ENCODE measurements at places on chromosomes 4 and X.

GRCh38 chr4:97548186-97548585 lies 595.1 kb downstream of the STPG2 start:
- no peak for DNase-seq

DNA sequence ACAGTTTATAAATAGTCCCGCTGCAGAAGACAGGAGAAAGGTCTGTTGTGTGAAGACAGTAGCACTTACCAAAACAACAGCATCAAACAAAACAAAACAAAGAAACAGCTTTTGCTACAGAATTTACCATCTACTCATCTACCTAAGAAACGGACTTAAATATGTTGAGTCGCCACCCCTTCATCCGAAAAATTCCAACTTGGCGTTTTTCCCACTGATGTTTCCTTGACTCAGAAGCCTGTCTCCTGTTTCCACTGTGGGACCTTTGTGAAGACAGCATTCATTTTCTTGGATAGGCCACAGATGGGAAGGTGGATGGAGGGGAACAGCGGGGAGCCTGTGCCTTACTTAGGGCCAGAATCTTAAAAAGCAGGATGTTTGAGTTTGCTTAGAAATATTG lies 1.3 kb upstream of the ITM2A start:
- no peak for DNase-seq

DNA sequence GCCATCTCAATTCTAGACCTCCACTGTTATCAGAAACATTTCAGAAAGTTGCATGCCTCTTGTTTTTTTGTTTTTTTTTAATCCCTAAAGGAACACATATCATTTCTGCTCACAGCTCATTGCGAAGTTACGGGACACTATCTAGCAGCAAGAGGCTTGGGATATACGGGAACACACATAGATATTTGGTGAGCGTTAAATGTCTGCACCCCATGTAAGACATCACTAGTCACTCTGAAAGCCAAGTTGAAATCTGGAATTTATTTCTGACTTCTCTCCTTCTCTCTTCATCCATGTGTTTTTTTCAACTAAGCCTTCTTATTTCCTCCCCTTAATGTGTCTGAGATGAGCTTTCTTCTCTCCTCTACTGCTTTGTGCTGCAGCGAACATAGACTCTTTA lies 683.7 kb downstream of the PDHA2 start:
- no peak for DNase-seq

GRCh38 chrX:72305286-72306084 lies at the start of gene CITED1:
CITED1 (minus strand) TSS chrX:72305914; CDS start chrX:72302869, 3,045 bp downstream.
- no peak for DNase-seq

DNA sequence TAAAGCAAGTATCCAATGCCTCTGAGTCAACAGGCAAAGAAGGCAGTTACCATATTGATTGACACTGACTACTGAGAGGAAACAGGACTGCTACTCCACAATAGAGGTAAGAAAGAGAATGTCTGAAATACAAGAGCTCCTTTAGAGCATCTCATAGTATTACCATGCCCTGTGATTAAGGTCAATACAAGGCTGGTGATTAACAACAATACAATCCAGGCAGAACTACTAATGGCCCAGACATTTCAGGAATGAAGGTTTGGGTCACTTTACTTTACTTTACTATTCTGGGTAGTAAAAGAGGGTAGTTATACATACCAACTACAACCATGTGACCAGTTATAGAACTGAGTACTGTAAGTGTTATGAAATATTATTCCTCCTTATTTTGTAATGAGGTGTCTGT lies 44.5 kb downstream of the BRWD3 start:
- no peak for DNase-seq

DNA sequence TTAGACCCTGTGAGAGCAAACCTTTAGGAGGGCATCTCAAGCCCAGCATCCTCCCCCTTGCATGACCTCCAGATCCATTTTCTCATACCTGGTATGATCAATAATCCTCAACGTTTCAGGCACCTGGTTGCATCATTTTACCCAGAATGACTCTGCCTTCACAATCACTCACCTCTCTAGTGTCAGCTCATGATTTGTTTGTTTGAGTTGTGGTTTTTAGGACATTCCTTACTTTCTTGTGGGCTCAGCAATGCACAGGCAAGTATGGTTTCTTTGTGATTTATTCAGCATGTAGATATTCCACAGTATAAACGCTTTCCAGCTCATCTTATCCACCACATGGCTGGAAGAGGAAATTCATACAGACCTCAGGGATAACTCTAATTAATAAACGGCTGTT lies 93.6 kb upstream of the CPEB2 start:
- no peak for DNase-seq

DNA sequence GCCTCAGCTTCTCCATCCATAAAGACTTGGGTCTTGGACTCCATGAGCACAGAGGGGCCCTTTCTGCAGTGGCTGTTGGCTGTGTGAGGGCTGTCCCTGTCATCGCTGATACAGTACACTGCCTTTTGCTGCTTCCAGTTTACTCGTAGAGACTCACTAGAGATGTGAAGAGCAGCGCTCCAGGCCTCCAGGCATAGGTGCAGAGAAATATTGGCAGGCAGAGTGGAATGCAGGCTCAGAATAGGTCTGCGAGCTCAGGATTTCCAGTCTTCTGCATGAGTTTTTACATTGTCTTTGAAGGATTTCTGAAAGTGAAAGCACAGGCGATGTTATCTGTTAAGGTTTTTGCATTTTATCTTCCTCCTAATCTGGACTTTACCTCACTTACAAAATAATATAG lies 97.4 kb downstream of the AASDH start:
- DNase-seq = no peak

DNA sequence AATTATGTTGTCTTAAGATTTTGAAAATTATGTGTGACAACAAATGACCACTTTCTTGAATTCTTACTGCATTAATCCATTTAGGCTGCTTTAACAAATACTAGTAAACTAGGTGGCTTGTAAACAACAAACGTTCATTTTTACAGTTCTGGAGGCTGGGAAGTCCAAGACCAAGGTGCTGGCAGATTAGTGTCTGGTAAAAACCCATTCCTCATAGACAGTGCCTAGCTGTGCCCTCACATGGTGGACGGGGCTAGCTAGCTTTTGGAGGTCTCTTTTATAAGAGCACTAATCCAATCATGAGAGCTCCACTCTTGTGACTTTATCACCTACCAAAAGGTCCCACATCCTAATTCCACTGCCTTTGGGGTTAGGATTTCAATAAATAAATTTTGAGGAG lies 425.8 kb downstream of the SPRY1 start:
- DNase-seq = no peak

DNA sequence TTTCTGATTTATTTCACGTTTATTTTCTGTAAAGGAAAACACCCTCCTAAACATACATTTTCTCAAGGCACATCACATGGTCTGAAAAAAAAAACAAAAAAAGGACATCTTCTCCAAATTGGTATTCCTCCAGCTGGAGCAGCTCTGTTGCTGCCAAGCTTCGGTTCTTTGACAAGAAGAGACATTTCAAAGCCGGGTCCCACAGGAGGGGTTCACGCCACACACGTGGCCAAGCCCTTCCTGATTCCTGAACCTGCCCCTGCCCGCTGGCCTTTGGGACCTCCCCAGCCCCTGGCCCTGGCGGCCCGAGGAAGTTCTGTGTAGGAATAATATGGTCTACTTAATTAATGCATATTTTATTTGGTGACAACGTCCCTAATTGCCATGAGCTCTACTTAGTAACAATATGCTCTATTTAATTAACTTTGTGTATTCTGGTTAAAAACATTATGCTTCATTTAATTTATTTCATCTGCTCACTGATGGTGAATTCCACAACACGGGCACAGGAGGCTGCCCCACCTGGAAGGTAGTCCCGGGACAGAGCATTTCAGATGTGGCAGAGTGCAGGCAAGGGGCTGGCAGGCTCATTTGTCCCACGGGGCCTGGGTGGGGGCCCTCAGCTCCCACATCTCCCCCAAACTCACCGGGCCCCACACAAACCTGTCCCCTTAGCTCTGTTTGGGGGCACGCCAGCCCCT lies 5.4 kb upstream of the RGS12 start:
- no peak for DNase-seq

DNA sequence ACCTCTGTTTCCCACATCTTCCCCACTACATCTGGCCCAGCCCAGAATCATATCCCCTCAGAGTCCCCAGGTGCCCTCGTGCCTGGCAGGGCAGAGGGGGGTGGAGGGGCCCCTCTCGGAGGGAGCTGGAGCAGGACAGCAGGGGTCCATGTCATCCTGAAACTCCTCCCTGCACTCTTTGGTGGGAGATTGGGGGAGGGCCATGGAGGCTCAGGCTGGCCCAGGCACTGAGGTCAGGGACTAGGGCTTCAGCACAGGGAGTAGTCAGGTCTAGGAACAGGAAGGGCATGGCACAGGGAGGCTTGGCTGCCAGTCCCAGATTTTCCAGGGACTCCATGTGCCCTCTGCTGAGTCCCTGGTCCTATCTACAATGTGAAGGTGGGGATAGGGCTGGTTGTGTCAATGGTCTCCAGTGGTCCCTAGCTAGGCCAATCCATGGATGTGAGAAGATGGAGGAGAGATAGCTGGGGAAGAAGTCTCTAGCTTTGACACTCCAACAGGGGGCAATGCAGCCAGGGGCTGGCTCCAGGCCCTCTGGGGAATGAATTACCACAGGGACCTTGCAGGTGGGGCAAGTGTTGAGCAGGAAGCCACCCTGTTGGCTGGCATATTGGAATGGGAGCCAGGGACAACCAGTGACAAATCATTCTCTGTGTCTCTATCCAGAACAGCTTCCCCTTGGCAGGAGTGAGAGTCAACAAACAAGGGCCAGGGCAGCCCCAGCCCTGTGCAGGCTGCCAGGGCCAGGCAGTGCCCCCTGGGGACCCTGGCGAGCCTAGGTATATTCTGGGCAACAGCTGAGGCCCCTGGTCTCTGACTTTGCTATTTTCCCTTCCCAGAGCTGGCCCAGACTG lies 154.4 kb downstream of the EFNB1 start:
- DNase-seq = no peak

GRCh38 chrX:115583496-115584004 lies 22.6 kb downstream of the PLS3 start:
- DNase-seq = no peak

DNA sequence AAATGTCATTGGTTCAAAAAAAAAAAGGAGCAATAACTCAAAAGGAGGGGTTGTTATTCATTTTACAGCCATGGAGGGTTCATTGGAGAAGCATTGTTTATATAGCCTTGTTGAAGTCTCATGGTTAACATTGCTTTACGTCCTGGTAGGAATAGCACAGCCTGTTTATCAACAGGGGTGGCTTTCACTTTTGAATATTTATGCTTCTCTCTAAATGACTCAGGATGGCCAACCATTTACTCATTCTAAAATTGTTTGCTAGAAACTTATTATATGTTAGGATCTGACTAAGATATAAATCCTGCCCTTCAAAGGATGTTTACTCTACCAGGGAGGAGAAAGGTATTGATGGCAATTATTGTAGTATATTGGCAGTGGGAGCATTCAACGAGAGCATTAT lies 534.1 kb upstream of the GALNTL6 start:
- no peak for DNase-seq

GRCh38 chrX:40897718-40898270 lies 162.5 kb upstream of the MED14 start:
- DNase-seq = no peak

GRCh38 chr4:3295837-3296624 lies 3.2 kb downstream of the RGS12 start:
- no peak for DNase-seq

DNA sequence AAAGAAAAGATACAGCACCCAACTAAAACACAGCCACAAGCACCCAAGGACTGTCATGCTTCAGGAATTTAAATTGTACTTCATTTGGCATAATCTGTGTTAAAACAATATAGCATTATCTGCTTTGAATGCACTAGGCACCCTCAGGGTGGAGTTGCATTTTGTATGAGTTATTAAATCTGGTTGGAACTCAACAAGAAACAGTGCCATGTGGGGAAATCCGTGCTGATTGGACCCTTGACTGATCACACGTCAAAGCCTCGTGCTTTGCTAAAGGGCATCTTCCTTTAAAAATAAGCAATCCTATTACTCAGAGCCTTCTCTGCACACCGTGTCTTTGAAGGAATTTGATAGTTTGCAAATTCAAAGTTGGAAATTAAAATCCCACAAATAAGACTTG lies 35.4 kb downstream of the IGFBP7 start:
- no peak for DNase-seq

GRCh38 chrX:74931214-74931613 lies 6.0 kb upstream of the NEXMIF start:
- DNase-seq = no peak

- no peak for DNase-seq
Observed at GRCh38 chr4:121789960-121790829, 10.9 kb upstream of the EXOSC9 start.

DNA sequence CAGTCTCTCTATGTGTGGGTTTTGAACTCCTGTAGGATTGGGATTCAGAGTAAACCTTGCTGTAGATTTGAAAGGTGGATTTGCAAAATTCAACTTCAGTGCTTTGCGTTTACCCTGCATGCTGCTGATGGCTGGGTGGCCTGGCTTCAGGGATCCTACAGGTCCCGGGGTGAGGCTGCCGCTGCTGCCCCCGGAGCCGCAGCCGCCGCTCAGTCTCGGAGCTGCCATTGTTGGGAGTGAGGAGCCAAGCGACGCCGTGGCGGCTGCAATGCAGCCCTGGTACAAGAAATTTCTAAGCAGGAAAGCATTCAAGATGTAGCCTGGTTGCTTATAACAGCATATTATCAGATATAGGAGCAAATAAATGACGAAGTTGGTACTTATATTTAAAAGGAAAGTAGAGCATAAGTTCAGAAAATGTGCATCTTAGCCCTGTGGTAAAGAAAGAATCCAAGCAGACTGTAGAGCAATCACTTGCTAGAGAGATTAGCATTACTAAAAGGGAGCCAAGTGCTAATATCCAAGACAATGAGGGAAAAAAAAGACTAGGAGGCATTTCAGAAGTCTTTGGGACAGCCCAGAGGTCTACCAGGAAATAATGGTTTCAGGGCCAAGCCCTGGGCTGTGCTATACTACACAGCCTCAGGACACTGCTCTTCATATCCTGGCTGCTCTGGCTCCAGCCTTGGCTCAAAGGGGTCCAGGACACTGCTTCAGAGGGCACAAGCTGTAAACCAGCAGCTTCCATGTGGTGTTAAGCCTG lies 36.9 kb upstream of the CHIC1 start:
- DNase-seq = no peak

DNA sequence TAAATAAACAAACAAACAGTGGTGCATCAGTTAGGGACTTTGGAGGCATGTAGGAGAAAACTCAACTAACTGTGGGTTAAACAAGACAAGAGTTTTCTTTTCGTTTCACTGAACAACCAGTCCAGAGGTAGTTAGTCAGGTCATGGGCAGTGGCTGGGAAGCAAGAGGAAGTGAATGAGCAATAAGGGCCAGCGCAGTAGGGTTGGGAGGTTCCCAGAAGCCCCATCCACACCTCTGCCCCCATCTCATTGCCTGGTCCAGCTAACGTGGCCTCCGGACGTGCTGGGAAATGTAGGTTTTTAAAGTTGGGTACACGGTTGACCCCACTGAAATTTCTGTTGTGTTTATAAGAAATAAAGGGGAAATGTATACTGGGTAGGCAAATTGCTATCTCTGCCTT lies 8.7 kb downstream of the GLOD5 start:
- no peak for DNase-seq

DNA sequence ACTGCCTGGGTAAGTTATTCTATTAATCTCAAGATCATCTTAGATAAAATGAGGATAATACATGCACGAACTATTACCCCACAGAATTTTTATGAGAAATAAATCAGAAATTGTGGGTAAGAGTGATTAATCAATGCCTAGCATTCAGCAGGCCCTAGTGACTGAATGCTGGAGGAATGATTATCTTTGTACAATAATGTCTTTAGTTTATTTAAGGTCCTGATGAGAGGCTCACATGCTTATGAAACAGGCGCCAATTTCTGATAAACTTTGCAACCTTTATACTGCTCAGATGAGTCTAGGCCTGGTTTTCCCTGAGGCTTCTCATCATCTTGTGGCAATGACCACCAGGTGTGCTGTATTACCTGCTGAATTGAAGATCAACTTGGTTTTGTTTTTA lies 27.8 kb upstream of the BMP2K start:
- no peak for DNase-seq

All from SIG-M5 (cell line).